ENCODE measurements at places on chromosomes 7 and 10.

DNA sequence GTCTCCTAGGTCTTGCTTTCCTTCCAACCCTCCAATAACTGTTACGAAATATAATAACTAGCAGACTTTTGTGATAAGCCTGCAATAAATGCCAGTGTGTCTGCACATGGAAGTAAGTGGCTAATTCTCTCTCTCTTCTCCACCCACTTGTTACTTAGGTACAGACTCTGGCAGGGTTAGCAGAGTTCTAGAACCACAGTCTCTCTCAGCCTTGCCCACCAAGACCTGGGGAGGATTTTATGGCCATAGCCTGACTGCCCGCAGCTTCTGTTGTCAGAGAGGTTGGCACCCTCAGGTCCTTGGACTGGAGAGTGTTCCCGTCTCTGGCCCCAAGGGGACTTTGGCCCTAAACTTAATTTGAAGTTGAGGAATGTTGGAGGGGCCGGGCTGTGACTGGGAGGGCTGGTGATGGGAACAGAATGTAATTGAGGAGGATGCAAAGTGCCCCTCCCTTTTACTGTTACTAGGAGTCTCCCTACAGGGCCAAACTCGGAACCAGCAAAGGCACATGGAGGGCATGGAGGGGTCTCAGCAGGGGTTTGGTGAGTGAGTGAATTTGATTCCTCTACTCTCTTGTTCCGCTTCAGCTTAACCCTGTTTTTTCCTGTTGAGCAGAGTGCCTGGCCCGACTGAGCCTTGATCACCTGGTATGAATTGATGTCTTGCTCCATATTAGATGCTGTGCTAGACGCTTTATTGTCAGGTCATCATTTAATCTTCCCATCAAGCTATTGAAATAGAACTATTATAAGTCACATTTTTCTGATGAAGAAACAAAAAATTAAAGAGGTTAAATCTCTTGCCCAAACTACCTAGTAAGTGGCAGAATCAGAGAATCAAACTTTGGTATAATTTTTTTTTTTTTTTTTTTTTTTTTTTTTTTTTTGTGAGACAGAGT lies 37.0 kb upstream of the LCOR start:
- DNase-seq = no peak

DNA sequence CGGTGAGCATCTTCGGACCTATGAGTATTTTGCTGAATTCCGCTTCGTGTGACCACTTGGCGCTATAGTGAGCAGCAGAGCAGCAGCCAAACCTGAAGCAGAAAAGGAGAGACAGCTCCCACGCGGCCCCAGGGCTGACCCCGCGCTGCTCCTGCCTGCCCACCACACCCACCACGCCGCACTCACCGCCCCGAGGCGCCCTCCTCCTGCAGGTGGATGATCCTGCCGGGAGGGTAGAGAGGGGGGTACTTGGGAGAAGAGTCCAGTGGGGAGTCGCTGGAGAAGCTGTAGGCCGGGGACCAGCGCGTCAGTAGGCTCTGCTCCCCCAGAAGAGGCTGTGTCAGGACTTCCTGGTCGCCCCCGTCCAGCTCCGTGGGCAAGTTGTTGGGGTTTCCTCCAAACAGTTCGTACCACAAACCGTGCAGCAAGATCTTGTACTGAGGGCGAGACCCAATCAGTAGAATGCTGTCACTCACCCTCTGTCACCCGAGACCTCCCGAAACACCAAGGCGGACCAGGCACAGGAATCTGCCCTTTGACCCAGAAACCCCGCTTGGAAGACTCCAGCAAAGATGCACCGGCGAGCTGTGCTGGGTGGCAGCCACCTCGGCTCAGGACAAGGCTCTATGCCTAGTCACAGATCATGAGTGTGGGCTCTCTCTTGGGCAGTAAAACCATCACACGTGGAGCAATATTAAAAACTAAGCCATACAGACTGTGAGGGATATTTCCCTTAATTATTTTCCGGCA lies 37.6 kb downstream of the DAGLB start:
- no peak for DNase-seq

DNA sequence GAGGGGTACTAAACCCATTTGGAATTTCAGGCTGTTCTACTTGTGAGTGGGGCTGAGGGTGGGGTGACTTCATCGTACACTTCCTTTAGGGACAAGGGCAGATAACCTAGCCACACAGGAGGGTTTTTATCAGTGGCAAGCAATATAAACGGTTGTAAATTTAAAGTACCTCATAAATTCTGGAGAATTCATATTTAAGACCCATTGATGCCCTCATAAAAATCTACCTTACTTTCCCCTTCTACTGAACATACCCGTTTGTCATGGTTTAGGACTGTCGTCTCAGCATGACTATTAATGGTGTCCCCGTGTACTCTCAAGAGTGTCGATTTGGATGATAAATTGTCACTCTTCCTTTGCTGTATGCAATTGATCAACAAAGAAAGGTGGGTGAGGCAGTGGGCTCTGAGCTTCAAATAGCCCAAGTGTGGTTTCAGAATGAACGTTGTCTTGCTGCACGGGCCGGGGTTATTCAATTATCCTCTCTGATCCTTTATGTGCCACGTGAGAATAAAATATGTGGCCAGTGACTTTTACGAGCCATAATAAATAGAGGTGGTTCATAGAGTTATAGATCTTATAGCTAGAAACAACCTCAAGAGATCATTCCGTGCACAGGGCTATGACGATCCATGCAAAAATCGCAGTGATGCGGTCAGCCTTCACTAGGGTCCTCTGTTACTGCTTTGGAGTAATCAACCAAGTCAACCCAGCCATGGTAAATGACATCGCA lies 82.2 kb downstream of the FAM107B start:
- DNase-seq = no peak

DNA sequence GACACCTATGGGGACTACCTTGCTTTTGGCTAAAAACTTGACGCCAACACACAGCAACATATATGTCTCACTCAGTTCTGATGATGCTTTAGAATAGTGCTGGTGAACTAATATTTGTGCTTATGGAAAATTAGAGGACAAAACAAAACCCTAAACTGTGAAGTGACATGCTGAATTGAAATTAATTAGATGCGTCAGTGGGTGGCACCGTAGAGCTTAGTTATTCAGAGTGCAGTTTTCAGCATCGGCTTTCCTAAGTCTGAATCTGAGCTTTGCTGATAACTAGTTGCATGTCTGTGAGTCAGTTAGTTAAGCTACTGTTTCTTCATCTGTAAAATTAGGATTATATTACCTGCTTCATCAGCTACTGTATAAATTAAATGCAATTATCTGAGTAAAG lies 245.0 kb upstream of the SORCS1 start:
- no peak for DNase-seq

GRCh38 chr10:127243490-127244272 lies 47.3 kb upstream of the INSYN2A start:
- peak; percentile 70 for DNase-seq

DNA sequence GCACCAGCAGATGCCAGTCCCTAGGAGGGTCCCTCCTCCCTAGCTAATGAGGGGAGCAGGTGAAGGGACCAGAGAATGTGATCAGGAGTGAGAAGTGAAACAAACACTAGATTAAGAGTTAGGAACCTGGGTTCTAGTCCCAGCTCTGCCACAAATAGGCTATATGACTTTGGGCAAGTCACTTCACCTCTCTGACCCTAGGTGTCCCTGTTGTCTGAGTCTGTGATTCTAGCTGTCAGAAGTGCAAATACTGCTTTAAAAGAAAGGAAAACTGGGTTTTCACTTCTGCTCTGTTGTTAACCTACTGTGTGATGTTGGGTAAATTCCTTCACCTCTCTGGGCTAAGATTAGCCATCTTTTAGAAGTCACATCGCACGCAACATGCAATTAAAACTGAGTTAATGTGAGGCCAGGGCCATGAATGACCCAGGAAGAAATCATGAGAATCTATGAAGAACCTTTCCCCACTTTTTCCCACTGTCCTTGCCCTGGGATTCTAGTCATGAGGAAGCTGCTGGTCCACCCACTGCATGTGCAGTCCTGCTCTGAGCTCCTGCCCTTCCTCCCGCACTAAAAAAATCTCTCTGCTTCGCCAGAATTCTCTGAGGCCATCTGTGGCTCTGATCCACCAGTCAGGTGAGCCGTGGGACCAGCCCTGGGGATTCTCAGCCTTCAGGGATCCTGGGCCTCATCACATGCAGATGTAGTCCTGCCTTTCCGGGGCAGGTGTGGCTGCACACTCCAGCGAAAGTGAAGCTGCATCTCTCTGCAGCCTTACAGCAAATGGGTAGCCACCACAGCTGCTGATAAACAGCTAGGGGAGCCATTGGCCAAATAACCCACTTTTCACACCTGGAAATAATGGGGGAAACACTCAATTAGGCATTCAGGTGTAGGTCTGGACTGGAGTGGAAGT lies 181.7 kb downstream of the PLXNA4 start:
- DNase-seq = no peak

DNA sequence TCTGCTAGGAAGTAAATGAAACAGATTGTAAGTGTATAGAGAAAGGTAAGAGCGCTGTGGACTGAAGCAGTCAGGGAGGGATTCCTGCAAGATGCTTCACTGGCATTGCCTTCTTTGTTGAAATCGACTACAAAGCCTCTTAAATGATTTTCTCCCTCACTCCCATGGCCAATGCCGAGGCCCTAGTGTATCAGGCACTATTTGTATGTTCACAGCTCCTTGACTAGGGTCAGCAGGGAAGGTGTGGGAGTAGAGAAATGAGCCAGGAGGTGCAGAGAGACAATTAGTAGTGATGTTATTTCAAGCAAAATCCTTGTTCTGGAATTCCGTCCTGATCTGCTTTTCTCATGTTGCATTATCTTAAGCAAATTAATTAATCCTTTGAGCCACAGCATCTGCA lies 22.9 kb upstream of the DUSP5 start:
- no peak for DNase-seq

DNA sequence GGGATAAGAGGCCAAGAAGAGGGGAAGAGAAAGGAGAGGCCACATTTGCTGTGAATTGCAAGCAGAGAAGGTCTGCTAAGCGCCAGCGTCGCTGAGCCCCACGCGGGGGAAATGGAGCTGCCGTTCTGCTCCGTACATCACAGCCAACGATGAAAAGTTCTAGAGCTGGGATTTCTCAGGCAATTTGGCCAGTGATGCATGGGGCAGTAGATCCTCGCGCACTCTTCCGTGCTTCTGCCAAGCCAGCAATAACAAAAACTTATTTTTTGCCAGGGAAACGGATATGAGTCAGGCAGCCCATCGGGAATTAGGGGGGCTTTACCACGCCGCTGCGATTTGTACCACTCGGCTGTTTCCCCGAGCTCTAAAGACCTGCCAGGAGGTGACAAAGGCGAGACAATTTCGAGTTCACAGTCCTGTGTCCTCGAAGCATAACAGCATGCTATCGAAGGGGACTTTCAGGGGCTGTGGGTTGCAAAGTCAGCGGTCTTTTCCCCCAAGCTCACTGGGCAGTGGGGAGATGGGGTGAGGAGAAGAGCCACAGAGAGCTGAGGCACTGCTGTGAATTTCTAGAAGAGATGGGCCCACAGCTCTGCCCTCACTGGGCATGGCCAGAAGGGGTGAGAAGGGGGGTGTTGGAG lies 30.0 kb upstream of the SLF2 start:
- no peak for DNase-seq

DNA sequence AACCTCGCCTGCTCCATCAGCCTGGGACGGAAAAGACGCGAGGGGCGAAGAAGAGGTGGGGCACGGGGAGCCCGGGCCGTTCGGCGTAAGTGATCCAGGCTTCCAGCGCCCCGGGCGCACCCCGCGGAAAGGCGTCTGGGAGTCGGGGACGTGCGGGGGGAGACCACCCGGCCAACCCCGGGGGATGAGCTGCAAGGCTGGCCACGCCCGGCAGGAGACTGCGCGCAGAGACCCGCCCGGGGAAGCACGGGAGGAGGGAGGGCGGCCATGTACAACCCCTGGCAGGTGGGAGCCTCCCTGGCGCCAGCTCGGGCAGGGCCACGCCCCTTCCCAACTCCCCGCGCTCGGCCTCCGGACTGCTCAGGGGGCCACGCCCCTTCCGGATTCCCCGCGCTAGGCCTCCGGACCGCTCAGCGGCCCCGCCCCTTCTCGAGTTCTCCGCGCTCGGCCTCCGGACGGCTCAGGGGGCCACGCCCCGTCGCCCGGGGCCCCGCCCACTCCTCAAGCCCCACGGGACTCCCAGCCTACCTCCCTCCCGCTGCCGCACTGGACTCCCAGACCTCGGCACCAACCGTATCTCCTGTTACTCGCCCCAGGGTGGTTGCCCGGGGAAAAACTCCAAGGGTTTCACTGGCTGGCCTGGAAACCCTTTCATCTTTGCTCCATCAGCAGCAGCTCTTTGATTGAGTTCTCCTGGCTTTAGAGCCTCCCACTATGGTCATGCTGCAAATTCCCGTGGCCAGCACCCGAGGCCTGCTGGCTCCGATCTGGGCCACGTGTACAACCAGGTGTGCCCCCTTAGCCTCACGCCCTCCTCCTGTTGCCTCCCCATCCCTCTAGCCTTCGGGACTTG lies 284.4 kb downstream of the ZEB1 start:
- peak; percentile 97 for DNase-seq

DNA sequence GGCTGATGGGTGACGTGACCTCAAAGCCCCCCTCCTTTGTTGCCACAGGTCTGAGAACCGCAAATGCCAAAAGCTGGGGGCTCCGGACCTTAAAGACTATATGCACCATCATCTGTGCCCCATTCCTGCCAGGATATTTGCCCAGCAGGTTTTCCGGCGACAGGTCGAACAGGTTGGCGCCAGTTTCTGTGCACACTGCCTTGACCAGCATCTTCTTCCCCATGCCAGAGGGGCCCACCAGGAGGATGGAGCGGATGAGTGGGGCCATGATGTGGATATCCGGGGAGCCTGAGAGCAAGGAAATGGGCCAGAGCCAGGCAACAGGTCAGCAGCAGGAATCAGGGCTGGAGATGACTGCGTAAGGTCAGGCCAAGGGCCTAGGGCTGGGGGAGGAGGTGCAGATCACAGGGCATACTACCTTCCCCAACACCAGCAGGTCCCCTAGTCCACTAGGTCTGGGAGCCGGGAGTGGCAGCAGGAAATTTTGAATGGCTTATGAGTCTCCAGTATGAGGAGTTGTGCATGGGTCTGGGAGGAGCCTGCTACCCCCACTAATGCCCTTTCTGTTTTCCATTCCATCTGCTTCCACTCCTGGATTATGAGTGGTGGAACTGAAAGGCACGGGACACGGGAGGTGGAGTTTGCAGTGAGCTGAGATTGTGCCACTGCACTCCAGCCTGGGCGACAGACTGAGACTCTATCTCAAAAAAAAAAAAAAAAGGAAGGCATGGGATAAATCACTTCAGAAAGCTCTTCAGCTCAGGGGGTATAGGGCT lies 6.3 kb upstream of the ASB10 start:
- DNase-seq = no peak

DNA sequence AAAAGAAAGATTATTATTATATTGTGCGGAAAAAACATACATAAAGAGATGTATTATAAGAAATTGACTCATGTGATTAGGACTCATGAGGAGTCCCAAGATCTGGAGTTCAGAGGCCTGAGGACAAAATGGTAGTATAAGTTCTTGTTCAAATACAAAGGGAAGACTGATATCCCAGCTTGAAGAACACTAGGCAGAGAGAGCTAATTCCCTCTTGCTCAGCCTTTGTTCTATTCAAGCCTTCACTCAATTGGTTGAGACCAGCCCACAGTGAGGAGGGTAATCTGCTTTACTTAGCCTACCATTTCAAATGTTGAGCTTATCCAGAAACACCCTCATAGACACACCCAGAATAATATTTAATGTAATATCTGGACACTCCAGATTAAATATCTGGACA lies 1683.8 kb downstream of the REEP3 start:
- no peak for DNase-seq
